ENCODE measurements at places on chromosomes 7 and 10.

DNA sequence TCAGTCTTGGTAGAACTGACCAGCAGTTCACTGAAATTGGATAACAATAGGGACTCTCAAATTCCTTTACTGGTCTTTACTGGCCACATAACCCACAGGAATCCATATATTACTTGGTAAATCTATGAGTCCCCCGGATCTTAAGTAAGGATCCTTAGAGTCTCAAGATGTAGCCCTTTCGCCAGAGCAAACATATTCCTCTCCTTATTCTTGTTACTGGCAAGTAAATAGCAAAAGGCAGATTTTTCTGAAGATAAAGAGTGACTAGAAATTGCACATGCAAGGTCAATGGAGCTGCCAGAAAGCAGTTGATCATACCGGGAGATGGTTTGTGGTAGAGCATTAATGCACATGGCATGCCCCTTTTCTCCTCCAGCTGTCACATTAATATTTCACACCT is 283.0 kb downstream of the HDAC9 start:
- no peak for DNase-seq

DNA sequence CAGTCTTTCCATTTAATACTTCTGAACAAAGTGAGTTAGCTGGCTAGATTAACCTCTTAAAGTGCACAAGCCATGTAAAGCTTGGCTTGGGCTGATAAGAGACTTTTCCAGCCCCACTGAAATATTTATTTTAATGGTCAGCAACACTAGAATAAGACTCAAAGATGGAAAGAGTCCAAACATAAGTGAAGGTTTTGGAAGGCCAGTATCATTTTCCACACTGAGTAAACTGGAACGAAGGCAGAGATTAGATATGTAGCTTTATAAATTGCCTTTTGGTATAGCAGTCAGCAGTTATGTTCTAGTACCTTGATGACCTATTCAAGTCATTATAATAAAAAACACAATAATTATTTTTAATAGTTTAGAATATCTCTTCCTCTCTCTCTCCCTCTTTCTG is 102.2 kb downstream of the HDAC9 start:
- no peak for DNase-seq

DNA sequence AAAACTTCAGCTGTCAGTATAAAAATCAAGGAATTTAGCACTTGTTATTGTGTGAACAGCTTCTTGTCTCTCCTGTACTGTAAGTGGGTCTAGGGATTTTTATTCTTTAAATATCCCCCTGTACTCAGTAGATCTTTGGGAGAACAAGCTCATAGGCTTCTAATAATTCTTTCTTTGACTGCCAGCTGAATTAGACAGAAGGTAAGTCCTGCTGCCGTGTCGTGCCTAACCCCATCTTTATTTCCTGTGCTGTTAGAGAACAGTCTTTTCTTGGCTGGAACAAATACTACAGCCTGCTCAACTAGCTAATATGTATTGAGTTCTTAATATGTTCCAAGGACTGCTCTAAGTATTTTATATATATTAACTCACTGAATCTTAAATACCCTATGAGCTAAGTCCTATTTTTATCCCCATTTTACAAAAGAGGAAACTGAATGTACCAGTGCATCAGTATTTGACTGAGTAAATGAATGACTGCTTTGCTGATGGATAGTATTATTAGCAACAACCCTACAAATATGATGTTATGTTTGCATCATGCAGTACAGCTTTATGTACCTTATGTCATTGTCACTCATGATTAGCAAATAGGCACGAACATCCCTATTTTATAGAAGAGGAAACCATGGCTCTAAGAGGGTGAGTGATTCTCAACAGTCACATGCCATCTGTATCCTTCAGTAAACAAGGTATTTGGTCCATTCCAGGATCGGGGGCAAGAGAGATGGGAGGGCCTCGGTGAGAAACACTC is 5.5 kb upstream of the DUSP5 start:
- no peak for DNase-seq

GRCh38 chr7:71770269-71770907 is 638.4 kb downstream of the GALNT17 start:
- DNase-seq = no peak

DNA sequence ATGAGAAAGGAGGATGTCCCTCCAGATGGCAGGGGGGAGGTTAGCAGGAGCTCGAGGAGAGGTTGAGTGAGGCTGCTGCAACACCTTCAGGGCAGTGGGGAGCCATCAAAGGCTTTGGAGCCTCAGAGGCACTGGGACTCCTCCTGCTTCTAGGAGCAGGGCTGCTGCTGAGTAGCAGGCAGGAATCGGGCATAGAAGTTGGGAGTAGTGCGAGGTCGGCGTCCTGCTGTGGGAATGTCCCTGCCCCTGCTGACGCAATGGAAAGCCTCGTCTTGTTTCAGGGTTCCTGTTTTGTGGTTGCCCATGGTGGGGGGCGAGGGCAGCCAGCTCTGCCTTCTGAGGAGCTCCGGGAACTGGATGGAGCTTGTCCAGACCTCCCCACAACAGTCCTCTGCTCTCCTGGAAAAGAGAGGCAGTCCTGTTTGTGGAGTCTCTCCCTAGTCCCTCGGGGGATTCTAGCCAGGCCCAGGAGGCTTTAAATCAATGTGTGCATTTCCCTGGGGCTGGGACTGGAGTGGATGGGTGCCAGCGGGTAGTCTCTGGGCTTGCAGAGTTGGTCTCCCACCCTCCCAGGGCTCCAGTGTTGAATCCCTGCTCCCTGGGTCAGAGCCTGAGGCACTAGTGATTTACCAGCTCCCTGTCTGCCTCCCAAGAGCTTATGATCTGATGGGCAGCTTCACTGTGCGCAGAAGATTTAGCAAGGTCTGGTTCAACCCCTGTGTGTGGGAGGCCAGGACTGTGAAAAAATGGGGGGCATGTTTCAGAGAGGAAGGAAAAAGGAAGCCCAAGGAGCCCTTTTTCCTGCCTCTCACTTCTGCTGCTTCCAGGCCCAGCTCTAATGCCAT is 98.7 kb upstream of the PPIF start:
- no peak for DNase-seq

DNA sequence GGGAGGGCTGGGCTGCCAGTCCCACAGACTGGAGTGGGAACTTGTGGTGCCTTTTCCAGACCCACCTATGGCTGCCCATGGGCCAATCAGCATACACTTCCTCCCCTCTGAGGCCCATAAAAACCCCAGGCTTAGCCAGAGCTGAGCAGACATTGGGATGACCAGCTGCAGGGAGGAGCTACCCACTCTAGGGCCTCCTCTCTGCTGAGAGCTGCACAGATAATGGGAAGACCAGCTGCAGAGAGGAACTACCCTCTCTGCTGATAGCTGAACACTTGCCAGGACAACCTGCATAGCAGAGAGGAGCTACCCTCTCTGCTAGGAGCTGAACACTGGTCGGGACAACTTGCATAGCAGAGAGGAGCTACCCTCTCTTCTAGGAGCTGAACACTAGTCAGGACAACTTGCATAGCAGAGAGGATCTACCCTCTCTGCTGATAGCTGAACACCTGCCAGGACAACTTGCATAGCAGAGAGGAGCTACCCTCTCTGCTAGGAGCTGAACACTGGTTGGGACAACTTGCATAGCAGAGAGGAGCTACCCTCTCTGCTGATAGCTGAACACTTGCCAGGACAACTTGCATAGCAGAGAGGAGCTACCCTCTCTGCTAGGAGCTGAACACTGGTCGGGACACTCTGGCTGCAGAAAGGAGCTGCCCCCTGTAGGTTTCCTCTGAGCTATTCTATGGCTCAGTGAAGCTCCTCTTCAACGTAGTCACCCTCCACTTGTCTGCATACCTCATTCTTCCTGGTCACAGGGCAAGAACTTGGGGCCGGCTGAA is 88.3 kb upstream of the CACUL1 start:
- no peak for DNase-seq

GRCh38 chr7:50425318-50425717 is 24.8 kb downstream of the FIGNL1 start:
- no peak for DNase-seq

DNA sequence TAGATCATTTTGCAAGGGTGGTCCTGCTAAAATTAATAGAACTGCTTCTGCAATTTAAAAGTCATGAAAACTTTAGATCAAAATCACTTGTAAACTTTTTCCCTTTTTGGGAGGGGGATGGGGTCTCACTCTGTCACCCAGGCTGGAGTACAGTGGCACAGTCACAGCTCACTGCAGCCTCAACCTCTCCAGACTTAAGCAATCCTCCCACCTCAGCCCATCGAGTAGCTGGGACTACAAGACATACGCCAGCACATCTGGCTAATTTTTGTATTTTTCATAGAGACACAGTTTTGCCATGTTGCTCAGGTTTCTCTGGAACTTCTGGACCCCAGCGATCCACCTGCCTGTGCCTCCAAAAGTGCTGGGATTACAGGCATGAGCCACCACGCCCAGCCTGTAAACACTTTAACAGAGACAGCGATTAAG is 79.7 kb downstream of the LRRC17 start:
- no peak for DNase-seq

DNA sequence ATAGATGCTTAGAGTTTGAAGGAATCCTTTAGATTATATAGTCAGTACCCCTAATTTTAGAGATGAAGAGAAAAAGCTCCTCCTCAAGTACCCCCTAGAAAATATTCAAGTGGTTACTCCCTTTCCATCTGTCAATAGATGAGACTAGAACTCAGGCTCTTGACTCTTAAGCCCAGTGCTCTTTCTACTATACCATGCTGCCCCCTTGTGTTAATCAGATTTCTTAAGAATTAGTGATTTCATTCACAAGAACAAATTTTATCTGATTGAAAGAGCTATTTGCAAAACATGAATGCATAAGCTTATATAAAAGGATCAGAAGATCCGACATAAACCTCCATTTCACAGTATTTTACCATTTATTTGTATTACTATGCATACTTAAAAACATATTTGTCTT is 179.3 kb downstream of the TFEC start:
- no peak for DNase-seq

GRCh38 chr10:93701866-93702209 is 554 bp downstream of the FRA10AC1 start:
- DNase-seq = no peak

DNA sequence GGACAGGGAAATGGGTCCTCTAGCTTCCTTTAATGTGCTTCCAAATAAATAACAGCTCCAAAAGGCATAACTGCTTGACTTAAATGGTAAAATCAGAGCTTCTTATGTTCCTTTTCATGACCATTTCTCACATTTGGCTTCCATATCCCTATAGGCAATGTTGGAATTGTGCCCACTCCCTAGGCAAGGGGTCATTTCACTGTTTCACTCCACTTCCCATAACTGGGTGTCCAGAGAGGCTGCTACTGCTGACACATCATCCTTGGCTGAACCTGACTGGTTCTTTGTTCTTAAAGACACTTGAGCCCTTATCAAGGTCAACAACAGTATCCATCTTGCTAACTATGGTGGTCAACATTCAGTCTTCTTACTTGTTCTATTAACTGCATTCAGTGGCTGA is 37.1 kb downstream of the PRTFDC1 start:
- no peak for DNase-seq

GRCh38 chr7:54615537-54615936 is 73.4 kb downstream of the VSTM2A start:
- no peak for DNase-seq

GRCh38 chr10:3222068-3222467 is 49.5 kb upstream of the PITRM1 start:
- DNase-seq = no peak

DNA sequence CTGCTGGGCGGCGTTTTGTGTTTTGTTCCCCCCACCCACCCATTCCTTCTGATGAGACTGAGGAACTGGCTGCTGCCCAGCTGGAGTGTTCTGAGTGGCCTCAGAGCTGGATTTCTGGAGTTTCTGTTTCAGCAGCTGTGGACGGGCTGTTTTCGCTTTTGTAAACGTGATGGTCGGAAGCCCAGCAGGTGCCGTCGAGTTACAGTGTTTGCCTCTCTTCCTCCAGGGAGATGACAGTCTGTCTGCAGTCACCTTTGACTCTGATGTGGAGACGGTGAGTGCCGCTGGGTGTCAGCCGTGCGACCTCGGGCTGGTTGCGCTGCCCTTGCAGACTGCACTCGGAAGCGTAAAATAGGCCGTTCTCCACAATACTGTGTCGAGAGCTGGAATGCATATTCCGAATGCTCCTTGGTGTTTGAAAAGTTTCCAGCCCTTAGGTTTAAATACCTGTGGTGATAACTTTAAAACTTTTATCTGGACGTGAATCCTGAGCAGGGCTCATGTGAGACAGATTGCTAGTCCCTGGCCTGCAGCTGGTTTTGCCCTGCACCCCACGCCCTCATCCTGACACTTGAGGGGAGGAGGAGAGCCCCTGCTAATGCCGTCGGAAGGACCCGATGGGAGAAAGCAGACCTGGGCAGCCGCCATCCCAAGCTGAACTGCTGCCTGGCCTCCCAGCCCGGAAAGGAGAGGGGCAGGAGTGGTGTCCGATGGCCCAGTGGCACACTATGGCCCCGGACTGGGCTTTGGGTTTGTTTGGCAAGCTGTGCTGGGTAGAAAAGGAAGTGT is 8.3 kb downstream of the IQCE start:
- DNase-seq = no peak

- DNase-seq = no peak
Measured at GRCh38 chr10:52348037-52348564, 34.0 kb downstream of the DKK1 start.

GRCh38 chr10:97810446-97810845 is 38.6 kb upstream of the SFRP5 start:
- no peak for DNase-seq

DNA sequence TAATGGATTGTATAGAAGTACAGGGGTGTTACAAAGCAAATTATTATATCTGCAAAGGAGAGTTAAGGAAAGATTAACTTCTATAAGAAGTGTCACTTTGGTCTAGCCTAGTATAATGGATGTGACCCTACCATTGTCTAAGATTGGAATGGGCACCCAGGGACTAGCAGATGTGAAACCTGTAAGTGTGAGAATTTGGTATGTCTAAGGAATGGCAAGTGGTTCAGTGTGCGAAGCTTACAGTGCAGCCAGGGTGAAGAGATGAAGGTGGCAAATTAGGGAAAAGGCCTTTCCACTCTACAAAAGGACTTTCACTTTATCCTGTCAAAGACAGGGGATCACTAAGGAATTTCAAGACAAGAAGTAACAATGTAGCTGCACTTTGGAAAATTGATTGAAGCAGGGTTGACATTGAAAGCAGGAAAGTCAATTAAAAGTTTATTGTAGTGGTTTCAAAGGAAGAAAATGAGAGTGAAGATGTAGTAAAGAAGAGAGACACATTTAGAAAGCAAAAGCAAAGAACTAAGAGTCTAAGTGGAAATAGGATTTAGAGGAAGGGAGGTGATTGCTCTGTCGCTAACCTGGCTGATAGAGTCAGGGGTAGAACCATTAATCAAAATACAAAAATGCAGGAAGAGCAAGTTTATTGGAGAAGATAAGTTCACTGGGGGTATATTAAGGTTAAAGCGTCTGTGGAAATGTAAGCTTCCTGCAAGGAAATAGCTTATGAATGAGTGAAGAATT is 47.4 kb downstream of the KCND2 start:
- no peak for DNase-seq

GRCh38 chr7:107076781-107077698 is 32.5 kb downstream of the PRKAR2B start:
- no peak for DNase-seq

DNA sequence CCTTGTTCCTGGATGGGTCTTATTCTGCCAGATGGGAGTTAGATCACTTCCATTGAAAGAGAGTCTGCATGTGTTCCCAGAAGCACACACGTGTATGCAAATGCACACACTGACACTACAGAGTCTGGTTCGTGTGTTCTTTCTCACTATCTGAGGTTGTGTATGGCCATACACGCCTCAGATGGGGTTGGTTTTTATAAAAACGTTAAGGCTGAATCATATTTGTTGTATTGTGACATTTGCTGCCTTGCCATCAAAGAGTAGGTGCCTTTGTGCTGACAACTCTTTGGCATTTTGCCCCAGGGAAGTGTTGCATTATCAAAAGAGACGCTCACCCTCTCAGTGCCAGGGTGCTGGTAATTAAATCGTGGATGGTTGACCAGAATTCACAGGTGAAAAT is 37.7 kb upstream of the HDAC9 start:
- DNase-seq = no peak

All from HAP-1 (cell line).